Heart left ventricle (tissue), 16 donors: ENCODE measurements at places on chromosomes 4 and X. TPM values are rescaled to one million over a fixed set of nuclear protein-coding genes. Genes with fewer than 3 reads are reported as not detected.

DNA sequence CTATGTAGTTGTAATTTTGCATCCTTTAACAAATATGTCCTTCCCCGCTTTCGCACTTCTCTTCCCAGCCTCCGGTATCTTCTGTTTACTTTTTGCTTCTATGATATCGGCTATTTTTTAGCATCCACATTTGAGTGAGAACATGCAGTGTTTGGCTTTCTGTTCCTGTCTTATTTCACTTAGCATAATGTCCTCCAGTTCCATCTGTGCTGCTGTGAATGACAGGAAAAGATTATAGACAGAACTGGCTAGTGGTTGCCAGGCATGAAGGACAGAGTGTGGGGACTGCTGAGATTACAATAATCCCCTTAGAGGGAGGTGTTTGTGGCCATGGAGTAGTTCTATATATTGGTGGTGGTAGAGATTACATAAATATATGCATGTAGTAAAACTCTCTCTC lies 588.6 kb downstream of the NLGN4X start:
- no peaks in the 10 kb centered on the region for H3K4me1 ChIP-seq
- no peak for DNase-seq
- H3K27me3 ChIP-seq, result no peaks in the 10 kb centered on the region
- H3K4me3 ChIP-seq, result no peak overlapping the region

GRCh38 chrX:153774576-153775292 lies 6.1 kb upstream of the SRPK3 start:
- H3K27ac ChIP-seq, result no peak overlapping the region
- H3K4me3 ChIP-seq, result no peak overlapping the region
- no peaks in the 10 kb centered on the region for H3K27me3 ChIP-seq
- no peaks in the 10 kb centered on the region for H3K4me1 ChIP-seq
- no peaks in the 10 kb centered on the region for H3K36me3 ChIP-seq

The CRMP1 gene
- polyA plus RNA-seq, result 0.34 TPM

DNA sequence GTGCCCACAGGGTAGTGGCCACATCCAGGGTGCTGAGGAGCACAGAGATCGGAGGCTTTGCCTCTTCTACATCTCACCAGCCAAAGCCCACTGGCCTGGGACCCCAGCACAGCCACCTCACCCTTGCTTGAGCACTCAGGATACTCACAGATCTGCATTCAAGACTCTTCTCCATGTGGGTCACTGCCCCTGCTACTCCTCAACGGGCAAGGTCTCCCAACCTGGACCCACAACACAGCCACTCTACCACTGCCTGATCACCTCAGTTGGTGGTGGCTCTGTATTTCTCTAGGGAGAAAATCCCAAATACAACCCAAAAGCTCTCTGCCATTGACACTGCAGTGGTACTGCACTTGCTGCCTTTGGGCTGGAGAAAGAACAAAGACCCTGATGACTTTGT lies 190.3 kb upstream of the KLHL4 start:
- no peaks in the 10 kb centered on the region for H3K36me3 ChIP-seq
- no peak overlapping the region for H3K27ac ChIP-seq
- no peaks in the 10 kb centered on the region for H3K4me1 ChIP-seq
- no peak overlapping the region for H3K4me3 ChIP-seq
- DNase-seq, result no peak

DNA sequence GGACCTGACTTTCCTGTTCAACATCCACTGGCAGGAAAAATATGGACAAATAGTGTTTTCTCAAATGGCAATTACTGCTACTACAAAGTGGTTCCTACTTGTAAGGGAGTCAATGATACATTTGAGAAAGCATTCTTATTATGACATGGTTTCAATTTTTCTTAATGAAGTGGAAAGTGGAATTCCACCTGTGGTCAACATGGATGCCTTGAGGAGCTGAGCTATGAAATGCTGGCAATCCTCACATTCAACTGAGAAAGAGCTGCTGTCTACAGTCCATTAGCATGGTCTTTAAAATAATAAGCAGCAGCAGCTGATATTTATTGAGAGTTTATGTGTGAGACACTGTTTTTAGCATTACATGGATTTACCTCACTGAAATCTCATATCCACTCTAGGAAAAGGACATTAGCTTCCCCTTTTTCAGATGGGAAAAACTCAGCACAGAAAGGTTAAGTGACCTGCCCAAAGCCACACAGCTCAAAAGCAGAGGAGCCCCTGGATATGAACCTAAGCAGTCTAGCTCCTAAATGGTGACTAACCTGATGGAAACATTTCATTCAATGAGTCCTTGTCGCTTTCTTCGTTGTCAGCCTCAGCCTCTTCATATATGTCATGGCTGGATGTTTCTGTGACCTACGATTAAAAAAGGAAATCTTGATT lies 29.2 kb downstream of the MAP7D3 start:
- no peak for DNase-seq
- H3K36me3 ChIP-seq, result peaks cover 98% of the 10 kb centered on the region

- H3K27ac ChIP-seq, result no peak overlapping the region
- H3K36me3 ChIP-seq, result peaks cover 6% of the 10 kb centered on the region
- no peaks in the 10 kb centered on the region for H3K27me3 ChIP-seq
Observed at GRCh38 chr4:47598896-47599295, 113.8 kb downstream of the ATP10D start.

- no peaks in the 10 kb centered on the region for H3K4me1 ChIP-seq
- H3K36me3 ChIP-seq, result no peaks in the 10 kb centered on the region
- no peak overlapping the region for H3K4me3 ChIP-seq
- no peak overlapping the region for H3K27ac ChIP-seq
- DNase-seq, result no peak
Observed at GRCh38 chr4:111475666-111476065, 669.6 kb upstream of the FAM241A start.

- H3K36me3 ChIP-seq, result no peaks in the 10 kb centered on the region
- H3K27me3 ChIP-seq, result no peaks in the 10 kb centered on the region
- no peak overlapping the region for H3K27ac ChIP-seq
- DNase-seq, result no peak
- peaks cover 44% of the 10 kb centered on the region for H3K4me1 ChIP-seq
- no peak overlapping the region for H3K4me3 ChIP-seq
Observed at GRCh38 chr4:153501578-153501977, 35.4 kb downstream of the TMEM131L start.

DNA sequence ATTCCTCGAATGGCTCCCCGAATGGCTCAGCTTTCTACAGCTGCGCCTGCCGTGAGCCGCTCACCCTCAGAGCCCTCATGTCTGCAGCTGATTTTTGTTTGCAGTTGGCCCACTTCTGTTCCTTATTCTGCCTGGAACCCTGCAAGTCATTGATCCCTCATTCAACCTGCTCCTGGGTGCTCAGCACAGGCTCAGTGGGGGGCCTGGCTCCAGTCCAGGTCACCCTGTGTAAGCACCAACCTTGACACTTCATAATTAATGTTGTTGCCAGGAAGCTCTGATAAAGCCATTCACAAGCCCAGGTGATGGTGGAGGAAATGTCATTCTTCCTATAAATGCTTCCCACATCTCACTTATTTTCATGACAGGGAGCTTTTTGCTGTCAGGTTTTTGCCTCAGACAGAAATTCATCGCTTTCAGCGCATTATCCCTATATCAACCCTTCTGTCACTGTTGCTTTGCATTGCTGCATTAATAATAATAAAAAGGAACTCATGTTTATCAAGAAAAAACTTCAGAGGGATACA lies 85.7 kb downstream of the F11 start:
- no peak overlapping the region for H3K27ac ChIP-seq
- no peaks in the 10 kb centered on the region for H3K36me3 ChIP-seq
- DNase-seq, result no peak
- no peaks in the 10 kb centered on the region for H3K4me1 ChIP-seq
- H3K4me3 ChIP-seq, result no peak overlapping the region

- no peaks in the 10 kb centered on the region for H3K27me3 ChIP-seq
- no peaks in the 10 kb centered on the region for H3K36me3 ChIP-seq
- no peak for DNase-seq
- no peaks in the 10 kb centered on the region for H3K4me1 ChIP-seq
Observed at GRCh38 chr4:17875402-17876070, 64.8 kb downstream of the NCAPG start.

GRCh38 chrX:25389266-25389665 lies 373.5 kb upstream of the ARX start:
- H3K27ac ChIP-seq, result no peak overlapping the region
- H3K36me3 ChIP-seq, result no peaks in the 10 kb centered on the region
- DNase-seq, result no peak
- H3K4me3 ChIP-seq, result no peak overlapping the region

The SAGE1 gene
- not detected for polyA plus RNA-seq

DNA sequence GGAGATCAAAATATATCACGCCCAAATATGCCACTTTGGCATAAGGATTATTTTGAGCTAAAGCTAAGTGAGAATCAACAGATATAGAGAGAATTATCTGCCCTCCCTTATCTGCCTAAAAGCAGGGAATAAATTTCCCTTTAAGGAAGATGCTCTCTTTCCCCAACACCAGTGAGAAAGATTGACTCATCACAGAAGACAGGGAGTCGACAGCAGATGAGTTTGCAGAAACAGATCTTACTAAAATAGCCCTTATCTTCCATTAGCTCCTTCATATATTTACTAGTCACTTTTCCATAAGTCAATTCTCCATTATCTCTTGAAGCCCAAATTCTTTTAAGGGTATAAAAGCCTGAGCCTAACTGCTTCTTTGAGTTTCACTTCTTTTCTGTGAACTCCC lies 156.6 kb downstream of the CAMK2D start:
- H3K4me1 ChIP-seq, result no peaks in the 10 kb centered on the region
- H3K36me3 ChIP-seq, result no peaks in the 10 kb centered on the region
- H3K27me3 ChIP-seq, result no peaks in the 10 kb centered on the region
- no peak overlapping the region for H3K4me3 ChIP-seq
- no peak overlapping the region for H3K27ac ChIP-seq
